ENCODE measurements at places on chromosomes 7 and 10. TPM values are rescaled to one million over a fixed set of nuclear protein-coding genes. Genes with fewer than 3 reads are reported as not detected.
A peak's percentile ranks its signal among the peaks of the same experiment; 100 is the strongest.

COBL gene
- total RNA-seq = 21.3 TPM

PYROXD2 gene
- 4.4 TPM for total RNA-seq

LBX1 gene
- total RNA-seq = not detected

DNA sequence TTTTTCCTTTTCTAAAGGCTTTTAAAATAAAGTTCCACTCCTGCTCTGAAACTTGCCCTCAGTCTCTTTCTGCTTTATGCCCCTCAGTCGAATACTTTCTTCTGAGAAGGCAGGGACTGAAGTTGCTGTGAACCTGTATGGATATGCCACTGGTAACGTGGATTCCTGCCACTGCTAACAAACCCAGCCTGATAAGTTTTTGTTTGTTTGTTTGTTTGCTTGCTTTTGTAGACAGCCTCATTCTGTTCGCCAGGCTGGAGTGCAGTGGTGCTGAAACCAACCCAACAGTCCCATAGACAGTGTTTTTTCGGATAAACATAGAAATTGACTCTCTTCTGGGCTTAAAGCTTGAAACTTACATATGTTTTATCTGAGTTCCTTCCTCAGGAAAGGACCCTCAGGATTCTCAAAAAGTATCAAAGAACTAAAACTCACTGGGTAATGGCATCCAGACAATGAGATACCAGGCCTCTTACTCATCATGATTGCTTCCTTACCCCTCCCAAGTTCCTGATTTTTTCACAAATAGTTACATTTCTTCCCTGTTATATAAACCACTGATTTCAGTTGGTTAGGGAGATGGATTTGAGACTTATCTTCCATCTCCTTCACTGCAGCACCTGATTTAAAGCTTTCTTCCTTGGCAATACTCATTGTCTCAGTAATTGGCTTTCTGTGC lies 273.6 kb downstream of the SDHAF3 start:
- no peak overlapping the region for H3K27ac ChIP-seq
- H3K27me3 ChIP-seq = no peaks in the 10 kb centered on the region
- no peak overlapping the region for H3K4me3 ChIP-seq
- no peak for DNase-seq
- no peaks in the 10 kb centered on the region for H3K36me3 ChIP-seq

- H3K36me3 ChIP-seq = no peaks in the 10 kb centered on the region
- H3K4me1 ChIP-seq = peaks cover 32% of the 10 kb centered on the region
- no peak overlapping the region for H3K27ac ChIP-seq
- H3K4me3 ChIP-seq = no peak overlapping the region
These were observed 13.8 kb upstream of the PAX2 start for GRCh38 chr10:100731407-100732240.

DNA sequence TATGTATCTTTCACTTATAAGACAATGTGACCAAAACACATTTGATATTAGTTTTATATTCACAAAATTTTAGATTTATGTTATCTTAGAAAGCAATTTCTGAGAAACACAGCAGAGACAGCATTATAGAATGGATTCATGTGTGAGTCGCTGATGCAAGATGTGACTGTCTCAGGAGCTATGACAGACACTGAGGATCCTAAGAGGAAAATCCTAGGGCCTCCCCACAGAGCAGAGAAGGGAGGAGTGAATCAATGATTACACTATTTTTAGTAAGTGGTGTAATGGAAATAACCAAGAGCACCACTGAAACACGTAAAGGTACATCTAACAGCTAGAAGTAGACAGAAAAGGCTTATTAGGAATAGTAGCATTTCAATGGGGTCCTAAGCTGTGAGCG lies 204.0 kb upstream of the PTN start:
- H3K27me3 ChIP-seq = no peaks in the 10 kb centered on the region
- H3K4me1 ChIP-seq = no peaks in the 10 kb centered on the region
- no peak overlapping the region for H3K4me3 ChIP-seq

GRCh38 chr7:117963264-117964197 lies 90.3 kb upstream of the CTTNBP2 start:
- H3K4me1 ChIP-seq = no peaks in the 10 kb centered on the region
- no peak for DNase-seq
- no peaks in the 10 kb centered on the region for H3K27me3 ChIP-seq
- peak overlapping the region; percentile 15 for H3K27ac ChIP-seq

DNA sequence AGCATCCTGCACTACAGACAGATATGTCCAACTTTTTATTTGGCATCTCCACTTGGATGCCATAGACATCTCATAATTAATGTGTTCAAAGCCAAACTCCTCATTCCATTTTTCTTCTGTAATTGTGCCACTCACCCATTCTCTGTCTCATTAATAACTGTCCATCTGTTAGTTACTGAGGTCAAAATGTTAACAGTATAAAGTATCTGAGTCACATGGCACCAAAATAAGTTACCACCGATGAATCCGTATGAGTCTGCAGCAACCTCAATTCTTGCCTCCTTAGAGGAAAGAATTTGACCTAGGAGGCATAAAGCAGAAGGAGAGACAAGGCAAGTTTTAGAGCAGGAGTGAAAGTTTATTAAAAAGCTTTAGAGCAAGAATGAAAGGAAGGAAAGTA lies 16.5 kb upstream of the NT5C3A start:
- no peak for DNase-seq
- H3K36me3 ChIP-seq = no peaks in the 10 kb centered on the region
- H3K4me3 ChIP-seq = no peak overlapping the region
- H3K4me1 ChIP-seq = no peaks in the 10 kb centered on the region
- H3K27me3 ChIP-seq = no peaks in the 10 kb centered on the region

GRCh38 chr10:128297709-128298378 lies 171.6 kb upstream of the MKI67 start:
- H3K36me3 ChIP-seq = no peaks in the 10 kb centered on the region
- no peaks in the 10 kb centered on the region for H3K4me1 ChIP-seq
- no peak overlapping the region for H3K27ac ChIP-seq
- DNase-seq = no peak
